ENCODE measurements at places on chromosomes 1 and 21.
A peak's percentile ranks its signal among the peaks of the same experiment; 100 is the strongest.

DNA sequence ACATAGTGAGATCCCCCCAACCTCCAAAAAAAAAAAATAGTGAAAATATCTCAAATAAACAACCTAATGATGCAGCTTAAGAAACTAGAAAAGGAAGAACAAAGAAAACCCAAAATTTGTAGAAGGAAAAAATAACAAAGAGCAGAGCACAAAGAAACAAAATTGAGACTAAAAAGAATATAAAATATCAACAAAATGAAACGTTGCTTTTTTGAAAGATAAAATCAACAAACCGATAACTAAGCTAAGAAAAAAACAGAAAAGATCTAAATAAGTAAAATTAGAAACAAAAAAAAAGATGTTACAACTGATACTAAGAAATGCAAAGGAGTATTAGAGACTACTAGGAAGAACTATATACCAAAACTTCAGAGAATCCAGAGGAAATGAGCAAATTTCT is 139.3 kb upstream of the PALMD start:
- no peak for DNase-seq

DNA sequence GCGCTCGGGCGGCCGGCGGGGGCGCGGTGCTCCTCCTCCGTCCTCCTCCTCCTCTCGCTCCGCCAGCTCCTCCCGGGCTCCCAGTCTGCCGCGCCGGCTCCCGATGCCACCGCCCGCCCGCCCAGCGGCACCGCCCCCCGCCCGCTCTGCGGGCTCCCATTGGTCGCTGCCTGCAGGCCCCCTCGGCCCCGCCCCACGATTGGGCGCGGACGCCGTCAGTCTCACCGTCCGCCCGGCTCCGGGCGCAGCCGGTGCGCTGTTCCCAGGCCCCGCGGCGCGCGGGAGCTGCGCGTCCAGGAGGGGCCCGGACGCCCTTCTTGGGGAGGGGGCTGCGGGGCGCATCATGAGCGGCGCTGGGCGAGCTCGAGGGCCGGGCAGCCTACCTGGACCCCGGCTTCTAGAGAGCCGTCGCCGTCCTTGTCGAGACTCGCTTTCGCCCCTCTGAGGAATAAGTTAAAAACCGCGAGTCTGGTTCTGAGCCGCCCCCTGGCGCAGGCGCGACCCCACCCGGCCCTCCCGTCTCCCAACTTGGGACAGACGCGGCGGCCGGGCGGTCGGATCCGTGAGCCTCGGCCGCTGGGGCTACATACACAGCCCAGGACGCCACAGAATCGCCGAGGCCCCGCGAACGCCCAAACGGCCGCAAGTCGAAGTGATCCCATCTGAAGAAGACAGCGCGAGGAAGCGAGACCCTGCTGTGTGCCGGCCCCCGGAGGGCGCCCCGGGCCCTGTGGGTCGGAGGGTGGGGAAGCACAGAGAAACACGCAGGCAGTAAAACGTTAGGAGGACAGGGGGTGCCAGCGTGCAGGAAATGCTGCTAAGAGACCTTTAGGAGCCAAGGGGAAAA is at the start of gene SIPA1L2:
SIPA1L2 (minus strand) TSS at position 87 of the 847 bp plus-strand sequence. CDS start 114,794 bp downstream, outside the sequence.
- peak; percentile 77 for DNase-seq

- DNase-seq, result no peak
Measured at GRCh38 chr1:51973587-51974474, 16.7 kb downstream of the RAB3B start.

- DNase-seq, result no peak
Measured at GRCh38 chr1:3016641-3017439, 4.4 kb upstream of the ACTRT2 start.

GRCh38 chr1:10733474-10734366 is 62.7 kb downstream of the CASZ1 start:
- no peak for DNase-seq

DNA sequence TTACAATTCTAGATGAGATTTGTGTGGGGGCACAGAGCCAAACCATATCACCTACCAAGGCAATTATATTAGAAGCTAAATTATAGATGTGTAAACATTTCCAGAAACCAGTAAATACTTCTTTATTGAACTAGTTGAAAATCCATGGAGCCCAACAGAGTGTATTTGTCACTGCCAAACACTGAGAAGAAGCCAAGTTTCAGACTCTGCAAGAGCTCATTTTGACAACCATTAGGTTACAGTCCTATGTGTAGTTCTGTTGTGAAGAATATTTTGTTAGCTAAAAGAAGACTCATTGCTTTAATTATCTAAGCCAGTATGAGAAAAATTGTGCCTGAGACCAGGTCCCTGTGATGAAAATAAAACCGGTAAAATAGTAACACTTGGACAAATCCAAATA is 358.9 kb upstream of the SGIP1 start:
- DNase-seq, result no peak

- no peak for DNase-seq
Measured at GRCh38 chr1:180893614-180894013, 19.1 kb upstream of the KIAA1614 start.

DNA sequence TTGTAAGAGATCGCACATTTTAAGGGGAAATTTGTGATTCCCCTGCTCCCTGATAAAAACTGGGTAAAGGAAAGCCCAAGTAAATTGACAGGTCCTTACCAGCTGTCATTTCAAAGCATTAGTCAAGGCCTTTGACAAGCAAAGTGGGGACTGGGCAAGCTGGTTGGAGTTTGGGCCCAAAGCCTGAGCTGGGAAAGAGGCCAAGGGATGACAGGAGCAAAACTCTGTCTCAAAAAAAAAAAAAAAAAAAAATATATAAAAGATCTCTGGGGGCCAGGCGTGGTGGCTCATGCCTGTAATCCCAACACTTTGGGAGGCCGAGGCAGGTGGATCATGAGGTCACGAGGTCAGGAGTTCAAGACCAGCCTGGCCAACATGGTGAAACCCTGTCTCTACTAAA is 36.9 kb downstream of the SLC2A1 start:
- no peak for DNase-seq

DNA sequence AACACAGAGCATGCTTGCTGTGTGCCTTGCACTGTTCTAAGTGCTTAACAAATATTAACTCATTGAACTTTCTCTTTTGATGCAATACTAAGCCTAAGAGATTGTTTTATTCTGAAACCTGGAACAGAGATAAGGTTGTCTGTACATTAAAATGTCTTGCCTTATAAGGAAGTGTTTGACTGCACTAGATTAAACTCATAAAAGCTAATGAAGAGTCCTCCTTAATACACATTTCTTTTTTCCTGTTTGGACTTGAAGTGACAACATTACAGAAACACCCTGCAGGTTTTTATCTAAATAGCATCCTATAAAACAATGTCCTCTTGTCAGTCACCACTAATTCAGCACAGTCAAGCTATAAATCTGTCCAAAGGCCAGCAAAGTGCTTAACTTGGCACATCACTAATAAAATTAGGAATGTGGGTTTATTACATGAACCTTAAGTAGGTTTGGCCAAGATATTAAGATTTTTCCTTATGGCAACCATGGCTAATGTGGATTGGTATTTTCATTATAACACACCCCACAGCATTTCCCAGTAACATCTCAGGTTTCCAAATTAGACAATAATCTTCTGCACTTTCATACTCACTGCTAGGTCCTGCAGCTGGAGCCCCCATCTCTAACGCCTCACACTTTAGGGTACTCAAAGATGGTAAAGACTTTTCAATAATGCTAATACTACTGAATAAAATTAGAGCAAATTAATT is 389.7 kb downstream of the LMO4 start:
- DNase-seq, result no peak

DNA sequence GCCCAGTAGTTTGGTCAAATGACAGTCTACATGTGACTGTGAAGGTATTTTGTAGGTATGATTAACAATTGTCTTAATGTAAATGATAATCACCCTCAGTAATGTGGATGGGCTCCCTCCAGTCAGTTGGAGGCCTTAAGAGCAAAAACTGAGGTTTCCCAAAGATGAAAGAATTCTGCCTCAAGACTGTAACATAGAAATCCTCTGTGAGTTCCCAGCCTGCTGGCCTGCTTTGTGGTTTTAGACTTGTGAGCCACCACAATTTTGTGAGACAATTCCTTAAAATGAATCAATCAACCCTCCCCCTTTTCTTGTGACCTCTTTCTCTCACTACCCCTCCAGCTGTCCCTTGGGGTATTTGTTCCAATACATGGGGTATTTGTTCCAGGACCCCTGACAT is 226.4 kb upstream of the DPYD start:
- DNase-seq, result no peak

- DNase-seq, result no peak
Measured at GRCh38 chr1:214026985-214027384, 39.2 kb downstream of the PROX1 start.

GRCh38 chr1:168365719-168366479 is 85.2 kb downstream of the TBX19 start:
- no peak for DNase-seq

DNA sequence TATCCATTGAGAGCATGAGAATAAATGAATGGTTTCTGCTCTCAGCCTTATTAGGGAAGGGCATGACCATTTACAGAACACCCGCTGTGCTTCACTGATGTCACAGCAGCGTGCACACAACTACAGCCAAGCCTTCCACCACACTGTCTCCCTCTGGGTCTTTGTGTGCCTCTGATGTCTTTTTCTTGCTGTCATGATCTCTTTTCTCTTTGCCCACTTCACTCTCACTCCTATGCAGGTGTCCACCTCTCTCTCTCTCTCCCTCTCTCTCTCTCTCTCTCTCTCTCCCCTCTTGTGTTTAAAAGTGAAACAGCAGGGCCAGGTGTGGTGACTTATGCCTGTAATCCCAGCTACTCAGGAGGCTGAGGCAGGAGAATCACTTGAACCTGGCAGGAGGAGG is 232.5 kb upstream of the JUN start:
- DNase-seq, result no peak

DNA sequence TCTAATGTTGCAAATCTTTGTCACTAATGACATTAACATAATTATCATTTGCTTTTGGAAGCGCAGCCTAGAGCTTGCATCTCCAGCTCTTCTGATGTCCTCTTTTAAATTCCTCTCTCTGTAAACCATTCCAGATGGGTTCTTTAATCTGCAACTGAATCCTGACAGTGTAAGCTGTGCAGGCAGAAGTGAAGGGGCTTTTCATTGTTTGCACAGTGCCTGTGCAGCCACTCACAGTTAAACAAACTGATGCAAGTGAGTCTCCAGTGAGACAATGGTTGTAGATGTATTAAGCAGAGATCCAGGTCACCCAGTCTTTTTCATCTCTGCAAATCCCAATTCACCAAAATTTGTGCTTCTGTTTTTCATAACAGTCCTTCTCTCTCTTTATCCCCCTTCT is 22.5 kb upstream of the FCRL5 start:
- DNase-seq, result no peak

- DNase-seq, result peak; percentile 58
Measured at GRCh38 chr1:39683591-39684312, 7.5 kb downstream of the HPCAL4 start.

- DNase-seq, result peak; percentile 61
Measured at GRCh38 chr1:206933333-206933945, 11.7 kb upstream of the FCMR start.

GRCh38 chr1:16438924-16439323 is 1.6 kb upstream of the NECAP2 start:
- no peak for DNase-seq

- no peak for DNase-seq
Measured at GRCh38 chr1:198649968-198650338, 11.1 kb downstream of the PTPRC start.
